Activated CD4-positive, alpha-beta T cell treated with anti-CD3 and anti-CD28 coated beads, Interleukin-2, Interleukin-4, amounts not matched to agents 100 ng/mL and 50 ng/mL, durations not matched to agents 16 hours and 8 hours (primary cell): ENCODE measurements at places on chromosomes 4 and X.

DNA sequence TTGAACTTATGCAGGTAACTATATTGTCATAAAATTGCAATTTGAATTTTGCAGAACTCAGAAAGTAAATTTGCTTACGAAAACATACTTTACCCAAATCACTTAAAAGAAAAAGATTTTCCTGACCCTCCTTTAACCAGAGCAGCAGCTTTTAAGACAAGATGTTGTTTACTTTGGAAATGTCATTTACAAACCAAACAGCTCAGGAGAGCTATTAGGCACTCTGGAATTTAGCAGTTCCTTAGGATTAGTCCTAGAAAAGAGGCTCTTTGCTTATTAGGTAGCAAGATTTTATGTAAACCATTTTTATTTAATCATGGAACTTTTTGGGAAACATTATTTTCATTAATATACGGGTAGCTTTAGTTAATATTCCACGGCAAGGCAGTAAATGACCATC is 765.7 kb upstream of the POU3F4 start:
- no peak for DNase-seq

DNA sequence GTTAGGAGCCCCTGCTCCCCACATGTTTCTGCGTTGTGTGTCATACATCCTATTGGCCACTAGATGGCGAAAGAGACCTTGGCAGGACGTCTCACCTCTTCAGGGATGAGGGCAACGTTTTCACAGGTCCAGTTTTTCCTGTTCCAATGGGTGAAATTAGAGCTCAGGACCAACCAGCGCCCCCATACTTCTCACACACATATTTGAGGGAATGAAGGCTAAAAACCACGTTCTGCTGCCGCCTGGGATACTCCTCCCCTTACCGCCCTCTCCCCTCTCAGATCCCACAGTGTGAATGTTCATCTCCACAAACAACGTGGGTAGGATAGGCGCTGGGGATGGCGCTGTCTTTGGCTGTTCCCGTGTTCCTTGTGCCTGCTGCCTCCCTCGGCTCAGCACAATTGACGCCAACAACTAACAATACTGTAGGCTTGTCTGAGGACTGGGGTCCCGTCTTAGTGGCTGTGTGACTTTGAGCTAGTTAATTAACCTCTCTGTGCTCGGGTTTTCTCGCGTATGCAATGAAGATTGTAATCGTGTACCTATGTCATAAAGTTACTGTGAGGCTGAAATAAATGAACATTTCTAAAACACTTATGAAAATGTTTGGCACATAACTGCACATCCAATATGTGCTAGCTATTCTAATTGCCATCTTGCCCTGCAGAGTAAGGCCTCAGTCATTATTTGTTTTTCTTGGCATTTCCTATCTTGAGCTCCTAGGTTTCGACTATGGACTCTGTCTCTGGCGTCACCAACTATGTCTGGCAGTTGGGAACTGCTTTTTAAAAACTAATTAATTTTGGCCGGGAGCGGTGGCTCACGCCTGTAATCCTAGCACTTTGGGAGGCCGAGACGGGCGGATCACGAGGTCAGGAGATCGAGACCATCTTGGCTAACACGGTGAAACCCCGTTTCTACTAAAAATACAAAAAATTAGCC is 181.3 kb upstream of the STK26 start:
- DNase-seq, result peak; percentile 58

DNA sequence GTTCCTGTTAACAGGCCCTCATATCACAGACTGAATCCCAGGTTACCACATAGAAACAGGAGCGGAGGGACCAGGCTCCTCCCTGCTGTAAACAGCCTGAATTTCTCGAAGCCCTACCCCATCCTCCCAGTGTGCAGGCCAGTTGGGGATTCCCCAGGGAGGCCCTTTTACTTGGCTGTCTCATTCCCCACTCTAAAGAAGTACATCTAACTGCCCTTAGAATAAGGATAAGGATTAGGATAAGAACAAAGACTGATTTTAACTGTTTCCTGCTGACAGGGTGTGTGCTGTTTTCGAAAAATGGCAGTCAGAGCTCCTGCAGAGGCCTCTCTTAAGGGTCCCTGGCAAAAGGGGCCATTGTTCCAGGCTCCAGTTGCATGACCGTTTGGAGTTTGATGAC is 133.7 kb downstream of the PAPSS1 start:
- no peak for DNase-seq

GRCh38 chrX:8720136-8720535 is 11.8 kb downstream of the ANOS1 start:
- DNase-seq, result no peak

- no peak for DNase-seq
These were observed 939.4 kb downstream of the C4orf33 start for GRCh38 chr4:130035391-130035790.

DNA sequence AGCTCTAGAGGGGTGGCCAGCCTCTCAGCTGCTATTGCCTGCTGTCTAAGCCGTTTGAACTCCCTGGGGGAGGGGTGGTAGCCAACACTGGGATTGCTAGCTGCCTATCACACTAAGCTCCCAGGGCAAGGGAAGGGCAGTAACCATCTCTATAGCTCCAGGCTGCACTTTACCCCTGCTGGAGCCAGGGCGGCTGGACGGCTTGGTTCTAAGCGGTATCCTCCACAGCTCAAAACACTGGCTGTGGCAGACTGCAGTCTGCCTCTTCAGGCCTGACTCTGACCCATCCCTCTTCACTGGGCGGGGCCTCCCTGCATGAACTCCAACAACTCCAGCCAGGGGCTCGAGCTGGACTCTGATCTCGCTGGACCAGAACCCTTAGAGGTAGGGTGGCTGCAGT is 55.3 kb upstream of the GNRHR start:
- DNase-seq, result no peak

DNA sequence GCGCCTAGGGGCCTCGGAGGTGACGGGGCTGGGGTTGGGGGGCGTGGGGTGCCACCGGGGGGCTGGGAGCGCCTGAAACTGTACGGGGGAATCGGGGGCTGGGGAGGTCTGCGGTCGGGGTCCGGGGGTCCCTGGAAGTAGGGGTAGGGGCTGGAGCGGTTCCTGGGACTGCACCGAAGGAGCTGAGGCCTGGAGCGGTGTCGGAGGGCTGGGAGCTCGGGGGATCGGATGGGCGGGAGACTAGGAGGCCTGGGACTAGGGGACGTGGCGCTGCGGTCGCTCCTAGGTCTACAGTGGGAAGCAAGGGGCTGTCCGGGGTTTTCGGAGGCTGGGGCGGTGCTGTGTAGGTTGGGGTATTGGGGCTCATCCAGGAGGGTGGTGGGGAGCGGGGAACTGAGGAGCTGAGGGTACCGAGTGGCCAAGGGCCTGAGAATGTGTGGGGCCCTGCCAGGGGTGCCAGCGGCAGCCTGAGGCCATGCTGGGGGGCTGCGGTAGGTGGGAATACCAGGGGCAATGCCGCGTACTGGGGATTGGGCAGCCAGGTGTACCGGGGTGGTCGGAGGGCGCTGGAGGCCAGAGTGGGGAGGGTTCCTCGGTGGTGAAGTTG is 562 bp downstream of the AKAP17A start:
- no peak for DNase-seq

DNA sequence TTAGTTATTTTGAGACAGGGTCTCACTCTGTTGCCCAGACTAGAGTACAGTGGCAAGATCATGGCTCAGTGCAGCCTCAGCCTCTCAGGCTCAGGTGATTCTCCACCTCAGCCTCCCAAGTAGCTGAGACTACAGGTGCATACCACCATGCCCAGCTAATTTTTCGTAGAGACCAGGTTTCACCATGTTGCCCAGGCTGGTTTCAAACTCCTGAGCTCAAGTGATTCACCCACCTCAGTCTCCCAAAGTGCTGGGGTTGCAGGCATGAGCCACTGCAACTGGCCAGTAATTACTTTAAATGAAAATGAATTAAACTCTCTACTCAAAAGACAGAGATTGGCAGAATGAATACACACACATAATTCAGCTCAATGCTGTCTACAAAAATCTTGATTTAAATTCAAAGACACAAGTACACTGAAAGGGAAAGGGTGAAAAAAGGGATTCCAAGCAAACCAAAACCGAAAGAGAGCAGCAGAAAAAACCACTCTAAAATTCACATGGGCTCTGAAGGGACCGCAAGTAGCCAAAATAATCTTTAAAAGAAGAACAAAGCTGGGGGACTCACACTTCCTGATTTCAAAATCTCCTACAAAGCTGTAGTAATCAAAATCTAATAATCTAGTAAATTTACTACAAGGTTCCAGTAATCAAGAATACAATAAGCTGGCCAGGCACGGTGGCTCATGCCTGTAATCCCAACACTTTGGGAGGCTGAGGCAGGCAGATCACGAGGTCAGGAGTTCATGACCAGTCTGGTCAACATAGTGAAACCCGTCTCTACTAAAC is 11.8 kb upstream of the SPON2 start:
- no peak for DNase-seq

DNA sequence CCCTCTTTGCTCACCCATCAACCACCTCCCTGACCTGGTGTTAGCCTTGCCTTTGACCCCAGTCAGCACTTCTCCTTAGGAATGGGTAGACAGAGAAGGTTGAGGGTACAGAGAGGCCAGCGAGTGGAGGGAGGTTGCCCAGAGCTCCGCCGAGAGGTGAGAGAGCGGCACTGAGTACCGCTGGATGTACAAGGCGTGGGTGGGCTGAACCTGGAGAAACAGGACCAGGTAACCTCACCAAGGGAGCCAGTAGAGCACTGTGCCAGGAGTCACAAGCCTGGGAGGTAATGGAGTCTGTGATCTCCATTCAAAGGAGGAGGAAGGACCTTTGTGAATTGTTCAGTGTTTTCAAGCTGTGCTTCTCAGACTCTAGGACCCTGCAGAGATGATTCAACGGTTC is 256.2 kb downstream of the EVC2 start:
- no peak for DNase-seq

- no peak for DNase-seq
These were observed 48.2 kb downstream of the SLC7A11 start for GRCh38 chr4:138193963-138194362.

DNA sequence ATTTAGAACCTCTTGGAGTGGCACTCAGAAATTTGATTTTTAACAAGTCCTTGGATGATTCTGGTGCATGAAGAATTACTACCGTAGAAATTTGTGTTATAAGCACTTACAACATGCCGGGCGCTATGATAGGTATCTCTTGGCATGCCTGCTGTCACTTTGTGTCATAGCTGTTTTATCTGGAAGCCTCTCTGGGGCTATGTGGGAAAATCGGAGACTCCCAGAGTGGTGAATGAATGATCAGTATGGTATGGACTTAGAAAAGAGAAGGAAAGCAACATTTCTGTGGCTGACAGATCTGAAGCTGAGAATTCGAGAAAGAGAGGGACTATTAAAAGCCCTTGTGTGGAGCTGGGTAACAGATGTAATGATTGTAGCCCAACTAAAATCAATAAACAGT is 177.4 kb upstream of the MAMLD1 start:
- no peak for DNase-seq

DNA sequence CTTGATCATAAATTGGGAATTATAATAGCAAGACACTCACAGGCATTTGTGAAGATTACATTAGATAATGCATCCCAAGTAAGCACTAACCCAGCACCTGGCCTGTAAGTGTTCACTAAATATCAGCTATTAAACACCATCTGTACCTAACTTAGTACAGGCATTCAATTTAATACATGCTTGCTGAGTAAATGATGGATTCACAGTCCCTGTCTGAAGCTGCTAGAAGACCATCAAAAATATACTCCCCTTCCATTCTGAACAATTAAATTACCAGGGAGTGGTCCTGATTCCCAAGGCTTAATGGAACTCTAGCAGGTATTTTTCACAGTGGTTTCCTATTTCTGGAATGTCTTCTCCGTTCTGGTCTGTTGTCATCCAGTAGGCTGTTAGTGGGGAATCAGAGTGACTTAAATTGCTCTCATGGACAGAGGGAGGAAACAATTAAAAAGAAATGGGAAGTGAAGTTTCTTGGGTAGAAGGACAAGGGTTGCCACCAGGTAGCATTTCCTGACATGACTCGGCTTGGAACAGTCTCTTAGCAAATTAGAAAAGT is 233.9 kb downstream of the PTTG2 start:
- DNase-seq, result no peak

DNA sequence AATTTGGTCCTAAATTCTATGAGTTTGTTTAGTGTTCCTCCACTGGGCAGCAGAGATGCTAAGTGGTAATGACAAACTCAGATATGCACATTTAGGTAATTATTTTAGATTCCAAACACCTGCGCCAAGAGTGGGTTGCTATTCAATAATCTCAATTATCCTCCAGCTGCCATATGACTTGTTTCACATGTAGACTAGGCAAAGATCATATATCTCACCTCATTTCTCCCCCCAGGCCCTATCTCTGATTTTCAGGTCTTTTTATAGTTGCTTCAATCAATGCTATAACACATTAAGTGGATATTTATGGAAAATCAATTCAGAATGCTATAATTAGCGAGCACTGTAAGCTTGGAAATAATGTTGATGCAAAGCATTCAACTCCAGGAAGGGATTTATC is 217.6 kb downstream of the KCTD8 start:
- DNase-seq, result no peak

DNA sequence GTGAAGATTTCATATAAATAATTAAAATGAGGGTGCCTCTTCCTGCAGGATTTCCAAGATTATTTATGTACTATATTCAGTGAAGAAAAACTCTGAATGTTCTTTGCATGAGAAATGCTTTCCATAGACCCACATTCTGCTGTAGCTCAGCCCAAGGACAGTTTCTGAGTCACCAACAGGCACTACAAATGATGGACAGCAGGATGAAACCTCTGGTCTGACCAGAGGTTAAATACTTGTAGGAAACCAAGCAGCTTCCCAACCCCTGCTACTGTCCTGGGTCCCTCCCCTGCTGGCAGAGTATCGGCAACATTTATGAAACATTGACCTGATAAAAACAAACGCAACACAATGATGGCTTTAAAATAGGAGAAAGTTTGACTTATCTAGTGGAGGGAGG is 73.1 kb downstream of the CXXC4 start:
- no peak for DNase-seq

- DNase-seq, result no peak
These were observed 569 bp upstream of the FHL1 start for GRCh38 chrX:136146614-136147314.

GRCh38 chr4:63218856-63219255 is 1190.4 kb downstream of the TECRL start:
- DNase-seq, result no peak

DNA sequence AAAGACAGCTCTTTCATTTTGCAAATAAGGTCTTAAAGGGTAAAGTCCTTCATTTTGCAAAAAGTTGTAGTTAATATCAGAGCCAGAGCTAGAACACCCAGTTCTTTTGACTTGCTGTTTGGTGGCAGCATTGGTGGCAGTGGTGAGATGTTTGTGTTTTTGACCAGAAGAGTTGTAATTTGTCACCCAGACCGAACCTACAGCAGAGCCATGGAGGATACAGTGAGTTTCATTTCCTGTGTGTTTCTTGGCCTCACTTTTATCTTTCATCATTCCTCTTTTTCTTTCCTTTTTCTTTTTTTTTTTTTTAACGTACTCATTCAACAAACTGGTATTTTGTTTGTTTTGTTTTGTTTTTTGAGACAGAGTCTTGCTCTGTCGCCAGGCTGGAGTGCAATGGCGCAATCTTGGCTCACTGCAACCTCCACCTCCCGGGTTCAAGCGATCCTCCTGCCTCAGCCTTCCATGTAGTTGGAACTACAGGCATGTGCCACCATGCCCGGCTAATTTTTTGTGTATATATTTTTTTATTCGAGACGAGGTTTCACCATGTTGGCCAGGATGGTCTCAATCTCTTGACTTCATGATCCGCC is 116.4 kb downstream of the AFF1 start:
- DNase-seq, result peak; percentile 32
